Muscle of arm (tissue), 14 donors: ENCODE measurements at places on chromosomes 6 and 20.
A peak's percentile ranks its signal among the peaks of the same experiment; 100 is the strongest.

DNA sequence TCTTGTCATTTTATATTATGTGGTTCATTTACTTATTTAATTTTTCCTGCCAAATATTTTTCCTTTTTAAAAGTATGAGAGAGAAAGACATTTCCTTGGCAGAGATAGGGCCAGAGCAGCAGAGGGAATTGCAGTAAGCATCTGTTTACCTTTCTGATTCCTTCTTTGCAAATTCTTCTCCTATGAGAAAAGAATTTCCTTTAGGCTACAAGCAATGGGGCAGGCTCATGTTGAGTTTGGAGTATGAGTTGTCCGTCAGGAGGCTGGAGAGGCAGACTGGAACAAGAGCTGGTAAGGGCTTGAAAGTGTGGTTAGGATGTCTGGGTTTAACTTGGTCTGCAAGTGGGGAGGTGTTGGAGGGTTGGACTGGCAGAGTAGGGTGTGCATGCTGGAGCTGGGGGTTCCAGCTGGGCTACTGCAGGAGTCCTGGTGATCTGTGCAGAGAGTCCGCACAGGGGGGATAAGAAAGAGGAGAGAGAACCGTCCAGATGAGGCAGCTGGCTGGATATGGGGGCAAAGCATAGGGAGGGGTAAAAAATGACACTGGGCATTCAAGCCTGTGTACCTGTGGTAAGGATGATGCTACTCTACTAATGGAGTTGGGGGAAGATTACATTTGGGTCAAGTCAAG, 19.7 kb downstream of the TIAM2 start:
- DNase-seq = peak; percentile 45

GRCh38 chr6:166615059-166615770, 11.8 kb downstream of the RPS6KA2 start:
- DNase-seq = no peak

GRCh38 chr20:22752324-22752723, 168.0 kb upstream of the FOXA2 start:
- DNase-seq = no peak

- no peak for DNase-seq
Measured at GRCh38 chr6:150373260-150373701, 4.5 kb downstream of the IYD start.

GRCh38 chr6:98842342-98843180, 8.2 kb downstream of the POU3F2 start:
- no peak for DNase-seq

GRCh38 chr20:3398681-3399252, 8.7 kb downstream of the DNAAF9 start:
- no peak for DNase-seq

DNA sequence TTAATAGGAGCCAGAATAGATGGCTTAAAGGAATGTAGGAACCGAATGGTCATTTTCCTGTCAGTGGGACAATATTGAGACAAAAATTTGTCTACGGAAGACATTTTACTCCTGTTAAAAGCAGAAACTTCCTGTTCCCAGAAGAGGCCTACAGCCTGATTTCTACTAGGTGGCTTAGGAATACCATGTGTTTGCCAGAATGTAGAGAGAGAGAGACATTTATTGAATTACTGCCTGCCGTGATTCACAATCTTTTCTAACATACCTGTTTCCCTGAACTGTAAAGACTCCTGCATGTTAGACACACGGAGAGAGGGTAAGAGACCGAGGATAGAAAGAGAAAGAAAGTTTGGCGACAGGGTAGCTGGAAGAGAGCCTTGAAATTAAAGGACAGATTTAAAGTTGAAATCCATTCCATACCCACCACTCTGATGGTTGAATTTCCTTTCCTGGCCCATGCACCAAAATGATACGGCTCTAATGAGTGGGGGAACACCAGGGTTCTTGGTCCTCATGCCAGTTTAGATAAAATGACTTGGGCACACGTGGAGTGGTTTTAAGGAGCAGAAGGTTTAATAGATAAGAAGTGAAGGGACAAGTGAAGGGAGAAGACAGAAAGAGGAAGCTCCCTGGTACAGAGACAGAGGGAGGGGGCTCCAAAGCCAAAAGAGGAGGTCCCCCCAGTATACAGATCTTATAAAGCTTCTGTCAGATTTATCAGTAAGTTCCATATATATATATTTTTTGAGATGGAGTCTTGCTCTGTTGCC, 22.5 kb downstream of the NCOA3 start:
- DNase-seq = no peak

DNA sequence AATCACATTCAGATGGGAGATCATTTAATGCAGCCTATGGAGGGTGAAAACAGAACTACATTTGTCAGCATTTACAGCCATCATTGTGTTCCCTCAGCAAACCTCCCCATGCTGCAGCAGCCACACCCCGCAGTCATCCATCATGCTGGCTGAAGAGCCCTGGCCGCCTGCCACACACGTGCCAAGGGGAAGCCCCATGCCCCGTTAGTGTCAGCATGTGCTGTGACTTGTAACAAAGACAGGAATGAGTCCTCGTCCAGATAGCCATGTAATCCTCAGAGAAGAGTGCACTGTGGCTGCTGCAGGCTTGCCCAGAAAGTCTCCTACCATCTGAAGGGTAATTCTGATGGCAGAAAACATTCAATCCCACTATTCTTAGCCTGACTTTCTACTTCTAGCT, 1097.8 kb downstream of the KIF16B start:
- peak; percentile 16 for DNase-seq

GRCh38 chr6:155026706-155027045, 31.6 kb downstream of the TIAM2 start:
- DNase-seq = no peak

GRCh38 chr6:10425975-10426780, 11.3 kb upstream of the TFAP2A start:
- DNase-seq = no peak

DNA sequence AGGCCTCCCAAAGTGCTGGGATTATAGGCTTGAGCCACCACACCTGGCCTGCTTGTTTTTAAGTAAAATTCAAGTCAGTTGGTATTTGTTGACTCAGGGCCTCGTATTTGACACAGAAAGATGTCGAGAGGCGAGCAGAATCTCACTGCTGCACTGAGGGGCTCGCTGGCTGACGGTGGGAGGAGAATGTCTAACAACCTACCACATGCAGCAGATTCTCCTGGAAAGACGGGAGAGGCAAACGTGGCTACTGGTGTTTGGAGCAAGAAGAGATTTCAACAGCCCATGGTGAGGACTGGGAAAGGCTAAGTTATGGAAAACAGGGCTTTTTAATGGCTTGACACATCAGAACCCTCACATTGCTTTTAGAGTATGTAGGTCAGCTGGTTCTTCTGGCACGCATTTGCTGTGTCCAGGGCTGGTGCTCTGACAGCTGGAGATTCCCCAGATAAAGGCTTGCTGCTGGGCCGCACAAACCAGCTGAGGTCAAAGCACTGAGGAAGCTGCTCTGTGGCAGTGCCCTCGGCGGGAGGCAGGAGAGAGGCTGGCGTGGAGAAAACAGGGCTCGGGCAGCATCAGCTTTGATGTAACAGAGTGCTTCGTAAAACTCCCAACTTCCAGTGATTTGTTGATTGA, 84.2 kb upstream of the FRMD1 start:
- no peak for DNase-seq

DNA sequence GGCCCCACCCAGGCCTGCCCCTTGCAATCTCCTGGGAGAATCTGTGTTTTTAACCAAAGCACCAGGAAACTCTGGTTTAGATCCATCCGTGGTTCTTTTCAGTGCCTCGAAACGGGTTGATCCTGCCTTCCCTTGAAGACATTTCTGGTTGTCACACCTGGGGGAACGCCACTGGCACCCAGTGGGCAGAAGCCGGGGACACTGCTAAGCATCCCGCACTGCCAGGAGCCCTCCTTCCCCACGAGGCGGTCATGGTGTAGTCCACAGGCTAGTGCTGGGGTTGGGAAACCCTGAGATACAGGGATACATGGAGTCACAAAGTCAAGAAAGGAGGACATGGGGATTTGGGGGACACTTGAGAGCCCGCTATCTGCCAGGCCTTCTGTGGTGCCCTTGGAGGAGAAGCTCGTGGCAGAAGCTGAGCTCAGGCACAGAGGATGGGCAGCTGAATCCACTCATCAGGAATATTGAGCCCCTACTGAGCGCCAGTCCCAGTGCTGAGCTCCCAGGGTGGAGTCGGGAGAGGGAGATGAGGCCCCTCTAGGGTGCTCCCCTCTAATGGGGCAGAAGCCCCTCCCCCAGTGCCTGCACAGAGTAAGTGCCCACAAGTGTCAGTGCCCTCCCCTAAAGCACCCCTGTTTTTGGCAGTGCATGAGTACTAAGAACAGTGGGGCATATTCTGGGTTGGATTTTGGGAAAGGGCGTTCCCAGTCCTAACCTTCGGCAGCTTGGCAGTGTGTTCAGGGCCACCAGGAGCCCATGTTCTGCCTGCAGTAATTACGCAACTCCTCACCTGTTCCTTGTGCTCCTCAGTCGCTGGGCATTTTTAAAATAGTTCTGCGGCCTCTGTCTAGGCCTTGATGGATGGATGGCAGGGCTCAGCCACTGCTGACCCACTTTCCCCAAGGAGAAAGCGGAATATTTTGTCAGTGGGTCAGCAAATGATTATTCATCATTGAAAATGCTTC, 25.6 kb upstream of the PHACTR3 start:
- DNase-seq = no peak

DNA sequence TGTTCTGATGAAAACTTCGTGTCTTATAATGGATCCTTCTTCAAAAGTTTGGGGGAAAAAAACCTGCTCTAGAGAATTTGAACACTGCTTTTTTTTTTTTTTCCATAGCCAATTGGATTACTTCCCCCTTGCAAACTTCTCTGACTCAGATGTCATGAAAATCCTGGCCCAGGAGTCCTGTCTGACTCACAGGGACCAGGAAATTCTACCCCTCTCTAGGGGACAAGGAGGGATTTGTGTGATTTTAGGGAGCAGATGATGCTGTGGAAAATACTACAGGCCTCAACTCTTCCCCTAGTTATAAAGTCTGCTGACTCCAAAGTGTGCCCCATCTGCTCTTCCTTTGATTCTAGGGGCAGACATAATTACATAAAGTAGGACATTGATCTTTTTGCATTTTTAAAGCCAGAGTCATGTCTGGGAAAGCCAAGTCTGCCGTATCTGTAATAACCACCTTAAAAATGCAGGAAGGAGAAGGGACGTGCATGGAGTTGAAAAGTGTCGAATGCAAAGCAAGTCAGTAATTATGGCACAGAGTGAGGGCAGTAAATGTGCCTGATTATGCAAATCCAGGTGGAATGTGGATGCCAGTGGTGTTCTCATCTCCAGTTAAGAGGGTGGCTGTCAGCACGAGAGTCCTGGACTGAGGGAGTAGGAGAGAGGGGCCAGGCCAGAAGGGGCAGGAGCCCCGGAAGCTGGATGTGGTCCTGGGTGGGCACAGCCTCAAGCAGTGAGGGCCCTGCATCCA, 144.3 kb upstream of the SULF2 start:
- DNase-seq = peak; percentile 74

GRCh38 chr6:25124216-25124715, 154.9 kb upstream of the CARMIL1 start:
- DNase-seq = no peak

DNA sequence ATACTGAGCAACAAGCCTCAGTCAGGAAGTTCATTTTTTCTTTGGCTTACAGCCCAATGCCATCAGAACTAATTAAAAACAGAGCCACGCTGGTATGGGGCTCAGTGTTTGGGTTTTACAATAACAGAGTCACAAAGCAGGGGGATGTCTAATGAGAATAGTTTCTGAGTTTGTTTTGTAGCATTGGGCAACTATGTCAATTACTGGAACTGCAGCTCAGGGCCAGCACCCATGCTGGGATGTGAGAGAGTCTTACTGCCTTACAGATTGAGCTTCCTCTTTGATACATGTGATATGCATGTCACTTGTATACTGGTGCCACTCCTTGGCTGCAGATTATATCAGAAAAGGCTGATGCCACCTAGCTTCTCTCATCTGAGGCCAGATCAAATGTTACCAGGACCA, 117.6 kb downstream of the TFAP2B start:
- DNase-seq = peak; percentile 6

- no peak for DNase-seq
Measured at GRCh38 chr6:22030730-22031619, 265.9 kb downstream of the PRL start.

DNA sequence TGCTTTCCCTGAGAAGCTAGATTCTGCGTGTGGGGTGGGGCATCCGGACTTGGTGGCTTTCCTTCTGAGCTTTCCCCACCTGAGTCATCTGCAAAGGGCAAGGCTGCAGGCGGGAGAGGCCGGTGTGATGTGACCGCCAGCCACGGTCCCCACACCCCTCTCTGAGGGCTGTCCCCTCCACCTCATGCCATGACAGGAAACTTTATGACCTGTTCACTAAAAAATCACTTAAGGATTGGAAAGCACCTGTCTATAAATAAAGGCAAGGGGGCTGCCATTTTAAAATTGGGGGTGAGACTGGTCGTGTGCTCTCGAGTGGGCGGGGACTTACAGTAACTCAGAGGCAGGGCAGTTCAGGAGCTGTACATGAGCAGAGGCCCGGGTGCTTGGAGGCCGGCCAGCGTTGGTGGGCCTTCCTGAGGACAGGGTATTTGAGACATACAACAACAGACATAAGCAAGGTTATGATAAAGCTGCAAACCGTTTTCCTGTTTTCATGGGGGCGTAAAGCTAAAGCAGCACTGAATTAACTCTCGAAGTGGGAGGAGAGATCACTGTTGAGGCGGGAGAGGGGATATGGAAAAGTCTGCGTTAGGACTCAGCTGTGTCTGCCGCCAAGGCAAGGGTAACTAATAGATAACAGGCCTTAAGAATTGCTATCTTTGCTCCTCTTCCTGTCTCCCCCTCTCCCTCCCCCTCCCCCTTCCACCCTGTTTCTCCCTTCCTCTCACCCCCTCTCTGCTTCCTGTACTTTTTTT, 16.1 kb upstream of the SERPINB1 start:
- peak; percentile 67 for DNase-seq

GRCh38 chr20:43533060-43533459, 25.6 kb downstream of the L3MBTL1 start:
- no peak for DNase-seq

DNA sequence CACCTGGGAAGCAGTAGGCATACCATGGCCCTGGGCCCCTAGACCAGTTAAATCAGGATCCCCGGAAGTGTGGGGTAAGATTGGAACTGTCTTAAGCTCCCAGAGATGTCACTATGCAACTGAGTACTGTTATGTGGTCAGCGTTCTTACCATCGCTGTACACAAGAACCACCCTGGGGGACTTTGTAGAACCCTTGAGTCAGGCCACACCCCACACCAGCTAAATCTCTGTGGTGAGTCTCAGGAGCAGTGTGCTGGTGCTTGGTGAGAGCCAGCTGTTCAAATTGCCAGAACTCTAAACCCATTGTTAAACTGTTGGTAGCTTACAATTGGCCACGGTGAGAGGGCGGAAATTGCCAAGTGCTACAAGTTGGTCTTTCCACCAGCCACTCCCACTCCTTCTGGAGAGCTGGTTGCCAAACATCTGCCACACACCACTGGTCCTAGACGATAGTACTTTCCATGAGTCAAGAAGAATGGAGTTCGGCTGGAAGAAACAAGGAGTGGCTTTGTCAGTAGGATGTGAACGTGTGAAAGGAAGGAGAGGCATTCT, 80.5 kb upstream of the SYNDIG1 start:
- no peak for DNase-seq

- no peak for DNase-seq
Measured at GRCh38 chr6:17859846-17860245, 127.6 kb downstream of the KIF13A start.

DNA sequence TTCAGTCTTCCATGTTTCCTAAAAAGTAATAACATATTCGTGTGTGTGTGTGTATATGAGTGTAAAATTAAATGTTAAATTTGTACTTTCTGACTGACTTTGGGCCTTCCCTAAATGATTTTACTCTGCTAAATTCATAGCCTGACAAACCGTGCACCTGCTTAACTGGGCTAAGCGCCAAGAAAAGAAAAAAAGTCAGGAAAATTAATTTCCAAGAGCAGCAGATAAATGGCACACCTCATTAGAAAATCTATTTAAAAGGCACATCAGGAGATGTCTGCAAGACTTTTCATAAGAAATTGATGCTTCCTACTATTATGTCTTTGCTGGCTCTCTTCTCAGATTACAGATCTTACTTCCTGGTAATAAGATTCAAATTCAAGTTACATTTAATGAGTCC, 72.4 kb downstream of the TRDN start:
- no peak for DNase-seq
